ENCODE measurements at places on chromosomes 6 and 20. TPM values are rescaled to one million over a fixed set of nuclear protein-coding genes. Genes with fewer than 3 reads are reported as not detected.

The MRAP2 gene
- total RNA-seq: 8.5 TPM

The TMEM151B gene
- 0.31 TPM for total RNA-seq

The PRL gene
- total RNA-seq: not detected

The FAM135A gene
- 54.4 TPM for total RNA-seq

GRCh38 chr20:63686492-63687321, 9.7 kb upstream of the TNFRSF6B start:
- DNase-seq: peak; percentile 87

DNA sequence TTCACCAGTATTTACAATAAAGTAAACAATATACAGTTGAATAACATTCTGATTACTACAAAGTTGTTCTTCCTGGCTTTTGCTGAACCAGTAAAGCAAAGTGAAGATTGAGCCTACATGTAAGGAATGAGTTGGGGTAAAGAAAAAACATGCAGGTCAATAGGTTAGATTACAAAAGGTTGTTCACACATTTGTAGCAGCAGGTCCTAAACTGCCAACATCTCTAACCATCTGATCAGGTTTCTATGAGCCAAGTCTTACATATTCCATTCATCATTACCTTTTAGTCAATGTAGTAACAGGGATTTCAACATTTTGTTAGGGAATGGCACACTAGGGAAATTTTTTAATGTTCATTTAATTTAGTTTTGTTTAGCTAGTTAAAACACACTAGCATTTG, 9.3 kb upstream of the CALHM6 start:
- no peak for DNase-seq

DNA sequence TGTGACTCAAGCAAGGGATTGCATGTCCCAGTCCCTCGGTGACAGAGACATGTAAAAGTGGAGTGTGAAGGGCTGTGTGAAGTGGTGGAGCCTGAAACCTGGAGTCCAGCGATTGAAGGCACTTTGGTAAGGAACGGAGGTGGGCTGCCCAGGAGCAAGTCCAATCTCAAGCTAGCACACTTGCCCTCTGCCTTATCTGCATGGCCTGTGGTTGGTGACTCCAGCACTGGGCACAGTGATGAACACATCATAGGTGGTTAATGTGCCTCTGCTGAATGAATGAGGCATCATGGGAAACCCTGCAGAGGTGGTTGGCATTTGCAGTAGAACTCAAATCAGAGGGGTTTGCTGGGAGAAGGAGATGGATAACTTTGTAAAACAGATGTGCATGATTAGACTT, 14.9 kb upstream of the ULBP3 start:
- DNase-seq: no peak

DNA sequence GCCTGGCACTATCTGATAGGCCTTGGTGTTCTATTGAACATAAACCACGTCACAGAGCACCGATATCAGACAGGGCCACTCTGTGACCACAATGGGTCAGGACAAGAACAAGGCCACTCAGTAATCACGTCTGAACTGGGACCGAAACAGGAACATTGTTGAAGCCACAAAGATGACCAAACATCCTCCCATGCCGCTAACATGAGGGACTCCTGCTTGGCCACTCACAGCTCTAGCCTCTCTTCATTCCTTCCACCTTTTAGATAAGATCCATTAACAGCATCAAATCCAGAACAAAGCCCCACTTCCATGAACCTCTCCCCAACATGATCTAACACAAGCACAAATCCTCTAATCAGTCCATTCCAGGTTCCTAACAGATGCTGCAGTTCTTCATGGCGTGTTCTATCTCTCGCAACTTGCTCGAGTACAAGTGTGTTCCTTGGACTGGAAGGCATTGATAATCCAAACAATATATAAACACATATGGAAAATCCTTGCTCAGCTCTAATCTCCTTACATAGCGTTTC, 7.4 kb downstream of the SIRT5 start:
- no peak for DNase-seq

- DNase-seq: peak; percentile 61
These were observed 58.7 kb downstream of the UTRN start for GRCh38 chr6:144343701-144344428.

DNA sequence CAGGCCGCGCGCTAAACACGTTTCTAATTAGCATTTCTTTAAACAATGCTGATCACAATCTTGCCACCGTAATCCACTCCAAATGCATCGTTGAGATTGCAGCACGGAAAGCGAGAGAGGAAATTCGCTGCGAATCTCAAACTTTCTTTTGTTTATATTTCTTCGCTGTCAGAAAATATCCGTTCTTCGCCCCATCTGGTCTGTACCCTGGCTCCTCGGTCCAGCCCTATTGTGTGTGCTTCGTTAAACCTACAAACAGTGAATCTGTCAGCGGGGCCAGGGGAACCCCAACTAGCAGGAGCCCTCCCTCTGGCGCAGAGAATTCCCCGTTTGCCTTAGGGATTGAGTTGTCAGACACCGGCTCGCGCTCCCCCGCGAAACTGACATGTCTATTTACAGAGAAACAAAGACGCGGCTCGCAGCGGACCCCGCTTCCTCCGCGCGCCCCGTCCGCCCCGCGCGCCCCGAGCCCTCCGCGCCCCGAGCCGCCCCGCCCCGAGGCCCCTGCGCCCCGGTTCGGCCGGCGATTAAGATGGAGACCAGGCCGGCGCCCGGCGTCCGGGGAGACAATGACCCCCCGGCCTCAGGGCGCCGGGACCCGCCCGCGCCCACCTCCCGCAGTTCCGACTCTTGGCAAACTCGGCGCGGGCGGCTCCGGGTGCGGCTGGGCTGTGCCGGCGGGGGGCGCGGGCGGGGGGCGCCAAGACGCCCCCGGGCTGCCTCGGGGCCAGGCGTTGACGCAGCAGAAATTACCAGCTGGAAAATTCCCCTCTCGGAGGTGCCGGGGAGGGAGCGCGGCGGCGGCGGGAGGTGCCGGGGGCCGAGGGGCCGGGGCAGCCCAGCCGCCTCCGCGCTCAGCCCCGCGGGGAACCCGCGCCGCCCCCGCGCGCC, 874 bp downstream of the ZBTB46 start:
- DNase-seq: no peak

DNA sequence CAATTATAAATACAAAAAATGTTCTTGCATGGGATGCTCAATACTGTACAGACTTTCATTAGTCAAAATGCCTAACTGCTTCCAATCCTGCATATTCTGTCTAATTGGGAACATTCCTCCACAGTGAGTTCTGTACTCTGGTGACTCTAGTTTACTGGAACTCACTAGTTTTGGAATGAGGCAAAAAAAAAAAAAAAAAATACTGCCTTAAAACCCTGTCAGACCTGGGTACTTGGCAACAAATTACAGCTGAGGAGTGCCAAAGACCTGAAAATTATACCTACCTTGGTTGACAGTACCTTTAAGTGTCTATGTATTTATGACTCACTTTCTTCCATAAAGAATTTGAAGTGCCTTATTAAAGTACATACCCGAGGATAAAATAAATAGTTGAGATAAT, 276.7 kb downstream of the FARS2 start:
- no peak for DNase-seq
